ENCODE measurements at places on chromosomes 16 and 17. TPM values are rescaled to one million over a fixed set of nuclear protein-coding genes. Genes with fewer than 3 reads are reported as not detected.

Gene ZKSCAN2
- total RNA-seq, result 3.9 TPM

Gene PRR11
- 0.49 TPM for total RNA-seq

Gene PRKCB
- 24.2 TPM for total RNA-seq

Gene TERB1
- not detected for total RNA-seq

Gene C17orf67
- total RNA-seq, result 1.8 TPM

Gene TBC1D3H
- not detected for total RNA-seq

Gene FNDC8
- total RNA-seq, result not detected

Gene CES3
- not detected for total RNA-seq

Gene ABCC12
- not detected for total RNA-seq

Gene SEZ6L2
- 1.8 TPM for total RNA-seq

Gene HSD17B1
- 1.4 TPM for total RNA-seq

Data from sigmoid colon (tissue), 7 donors.